Muscle of arm (tissue), 14 donors: ENCODE measurements at places on chromosomes 2 and 18.
A peak's percentile ranks its signal among the peaks of the same experiment; 100 is the strongest.

GRCh38 chr18:42425025-42425424, 470.0 kb downstream of the PIK3C3 start:
- no peak for DNase-seq

- no peak for DNase-seq
These were observed 3.6 kb downstream of the DIS3L2 start for GRCh38 chr2:231965102-231965501.

DNA sequence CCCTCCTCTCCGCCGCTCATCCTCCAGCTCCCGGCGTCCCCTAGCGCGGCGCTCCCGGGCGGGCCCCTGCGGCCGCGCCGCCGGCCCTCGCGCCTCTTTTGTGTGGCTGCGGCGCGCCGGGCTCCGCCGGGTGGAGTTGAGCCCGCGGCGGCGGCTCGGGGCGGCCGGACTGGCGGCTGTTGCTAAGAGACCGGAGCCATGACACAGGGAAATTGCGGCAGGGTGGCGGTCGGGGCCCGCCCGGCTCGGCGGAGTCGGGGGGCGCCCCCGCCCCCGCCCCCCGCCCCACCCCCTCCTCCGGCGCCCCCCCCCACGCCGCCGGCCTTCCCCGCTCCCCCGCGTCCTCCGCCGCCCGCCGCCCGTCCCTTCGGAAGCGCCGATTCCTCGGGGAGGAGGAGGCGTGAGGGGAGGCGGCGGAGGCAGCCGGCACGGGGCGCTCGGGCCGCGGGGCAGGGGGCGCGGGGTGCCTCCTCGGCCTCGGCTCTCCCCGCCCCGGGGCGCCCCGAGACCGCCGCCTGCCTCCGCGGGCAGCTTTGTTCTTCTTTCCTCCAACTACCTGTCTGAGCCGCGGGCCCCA, at the start of gene TMEM200C:
TSS of gene TMEM200C (minus strand) at position 224 of the 577 bp plus-strand sequence. CDS start 3,459 bp downstream, outside the sequence.
- no peak for DNase-seq

DNA sequence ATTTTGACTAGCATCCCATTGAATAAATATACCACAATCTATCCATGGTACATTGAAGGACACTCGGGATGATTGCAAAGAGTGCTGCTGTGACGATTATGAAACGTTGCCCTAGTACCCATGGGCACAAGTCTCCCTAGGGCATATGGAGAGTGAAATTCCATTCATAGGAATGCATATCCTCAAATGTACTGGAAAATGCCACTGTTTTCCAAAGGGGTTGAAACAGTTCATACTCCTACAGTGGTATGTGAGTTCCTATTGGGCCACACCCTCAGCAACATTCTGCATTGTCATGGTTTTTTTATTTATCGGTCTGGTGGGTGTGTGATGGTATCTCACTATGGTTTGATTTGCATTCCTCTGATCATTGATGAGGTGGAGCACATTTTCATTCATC, 130.6 kb downstream of the TWIST2 start:
- no peak for DNase-seq

DNA sequence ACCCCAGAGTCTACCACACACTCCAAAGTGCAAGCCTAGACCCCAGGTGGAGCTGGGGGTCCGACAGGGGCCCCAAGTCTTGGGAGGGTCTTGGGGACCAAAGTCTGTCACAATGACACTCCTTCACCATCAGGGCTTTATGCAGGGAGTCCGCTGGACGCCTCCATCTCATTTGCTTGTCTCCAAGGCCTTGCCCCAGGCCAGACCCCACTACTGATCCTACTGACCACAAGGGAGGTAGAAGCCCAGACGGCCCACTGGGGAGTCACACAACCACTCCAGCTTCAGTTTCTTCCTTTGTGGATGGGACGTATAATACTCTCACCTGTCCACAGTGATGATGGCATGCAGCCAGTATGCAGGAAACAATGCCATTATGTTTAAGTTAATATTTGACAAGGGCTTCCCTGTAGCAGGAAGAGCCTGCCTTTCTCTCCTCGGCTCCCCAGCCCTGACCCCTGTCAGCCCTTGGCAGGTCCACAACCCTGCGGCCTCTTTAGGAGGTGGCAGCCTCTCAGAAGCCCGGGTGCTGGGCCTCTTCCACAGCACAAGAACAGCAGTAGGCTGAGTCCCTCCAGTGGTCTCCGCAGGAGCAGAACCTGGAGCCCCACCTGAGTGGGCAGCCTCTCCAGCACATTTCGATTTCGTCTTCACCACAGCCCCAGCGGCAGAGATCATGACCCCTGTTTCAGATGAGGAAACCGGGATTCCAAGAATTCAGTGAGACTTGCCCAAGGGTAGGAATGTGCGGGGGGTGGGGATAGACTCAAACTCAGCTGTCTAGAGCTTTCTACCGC, 6.5 kb downstream of the BIN1 start:
- no peak for DNase-seq

- no peak for DNase-seq
These were observed 2.8 kb upstream of the RESP18 start for GRCh38 chr2:219335373-219335786.

- DNase-seq, result no peak
These were observed 429.6 kb downstream of the PID1 start for GRCh38 chr2:228841475-228841874.

GRCh38 chr2:168085801-168086361, 161.5 kb downstream of the STK39 start:
- no peak for DNase-seq

DNA sequence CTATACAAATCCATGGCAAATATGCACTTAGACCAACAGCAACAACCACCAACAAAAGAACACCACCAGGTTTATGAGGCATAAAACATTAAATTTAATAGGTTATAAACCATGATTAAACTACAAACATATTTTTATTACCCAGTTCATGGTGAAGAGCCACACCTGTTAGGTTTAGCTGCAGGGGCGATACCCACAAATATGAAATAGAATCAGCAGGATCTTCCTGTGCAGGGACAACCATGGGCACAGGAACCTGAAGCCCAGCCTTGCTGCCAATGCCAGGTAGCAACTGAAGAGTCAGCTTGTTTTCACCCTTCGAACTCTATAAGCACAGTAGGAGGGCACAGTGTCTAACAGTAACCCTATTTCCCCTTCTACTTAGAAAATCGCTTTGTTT, 675.0 kb downstream of the SATB2 start:
- no peak for DNase-seq

- no peak for DNase-seq
These were observed 28.7 kb downstream of the CDK15 start for GRCh38 chr2:201835066-201835465.

- no peak for DNase-seq
These were observed 93.4 kb downstream of the CDH19 start for GRCh38 chr18:66510357-66511045.

- DNase-seq, result no peak
These were observed 37.6 kb upstream of the GPR17 start for GRCh38 chr2:127608061-127609030.

GRCh38 chr2:185790361-185790760, 51.8 kb downstream of the FSIP2 start:
- no peak for DNase-seq

GRCh38 chr2:230600285-230600684, 112.4 kb upstream of the CAB39 start:
- no peak for DNase-seq

- no peak for DNase-seq
These were observed 224.2 kb downstream of the NUP35 start for GRCh38 chr2:183348492-183348891.

DNA sequence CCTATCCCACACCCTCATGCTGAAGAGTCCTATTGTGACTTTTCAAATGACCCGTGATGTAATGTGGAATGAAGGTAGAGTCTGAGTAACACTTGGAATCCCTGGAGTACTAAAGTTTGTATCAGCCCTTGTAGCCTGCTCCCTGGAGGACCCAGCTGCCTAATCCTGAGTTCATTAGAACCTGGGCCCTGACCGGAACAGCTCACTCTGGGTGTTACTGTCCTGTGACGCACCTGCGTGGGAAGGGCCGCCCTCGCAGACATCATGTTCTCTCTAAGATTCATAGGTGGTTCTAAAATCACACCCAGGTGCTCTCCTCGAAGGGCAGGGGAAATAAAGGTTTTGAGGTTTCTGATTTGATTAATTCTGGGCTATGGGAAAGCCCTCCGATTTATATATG, 62.3 kb downstream of the NCK2 start:
- no peak for DNase-seq

- peak; percentile 58 for DNase-seq
These were observed 12.2 kb upstream of the KIF1A start for GRCh38 chr2:240832205-240832727.

DNA sequence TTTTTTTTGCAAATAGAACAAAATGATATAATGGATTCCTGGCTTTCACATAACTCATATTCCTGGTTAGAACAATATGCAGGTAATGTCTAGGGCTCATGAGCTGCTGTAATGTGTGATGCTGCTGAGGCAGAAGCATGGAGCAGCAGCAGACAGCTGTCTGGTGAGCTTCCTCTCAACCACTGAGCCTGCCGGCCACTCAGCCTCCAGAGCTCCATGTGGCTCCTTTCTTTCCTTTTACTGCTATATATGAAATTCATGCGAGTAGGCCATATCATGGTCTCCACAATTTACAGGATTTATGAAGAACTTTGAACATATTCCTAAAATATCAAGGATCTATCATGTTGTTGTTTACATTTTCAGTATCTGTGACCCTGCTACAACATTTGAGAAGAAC, 120.9 kb downstream of the MEP1B start:
- no peak for DNase-seq

DNA sequence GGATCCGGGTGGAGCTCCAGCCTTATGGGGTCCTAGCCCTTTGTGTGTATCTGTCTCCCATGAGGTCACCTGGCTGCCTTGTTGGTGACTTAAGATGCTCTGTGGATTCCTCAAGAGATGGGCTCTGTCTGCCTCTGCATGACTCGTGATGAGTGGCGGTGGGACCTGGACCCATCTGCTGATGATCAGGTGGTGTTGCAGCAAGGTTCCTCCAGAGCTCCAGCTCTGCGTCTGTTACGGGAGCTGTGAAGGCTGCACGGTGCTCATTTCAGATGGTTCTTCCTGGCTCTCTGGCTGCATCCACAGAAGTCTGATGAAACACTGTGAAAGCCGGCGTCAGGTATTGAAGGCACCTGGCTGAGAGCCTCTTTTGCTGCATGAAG, 2.4 kb downstream of the AGAP1 start:
- no peak for DNase-seq

DNA sequence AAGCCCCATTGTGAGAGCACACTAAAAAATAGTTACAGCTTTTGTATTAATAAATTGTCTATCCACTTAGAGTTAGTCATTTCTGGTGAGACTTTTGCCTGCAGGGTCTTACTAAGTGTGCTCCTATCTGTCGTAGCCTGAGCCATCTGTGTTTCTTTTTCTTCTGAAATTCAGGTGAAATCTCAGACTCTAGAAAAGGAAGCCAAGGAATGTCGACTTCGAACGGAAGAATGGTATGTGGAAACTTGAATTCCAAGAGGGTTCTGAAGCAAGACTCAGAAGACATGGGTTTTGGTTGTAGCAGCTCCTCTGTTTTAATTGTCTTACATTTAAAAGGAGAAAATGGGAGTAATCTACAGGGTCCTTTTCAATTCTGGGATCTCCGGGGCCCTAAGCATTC, 70.0 kb upstream of the STON1 start:
- no peak for DNase-seq

GRCh38 chr2:9983401-9984216, 32.1 kb downstream of the GRHL1 start:
- DNase-seq, result no peak

- DNase-seq, result no peak
These were observed 143.9 kb downstream of the NCK2 start for GRCh38 chr2:105888625-105889024.

DNA sequence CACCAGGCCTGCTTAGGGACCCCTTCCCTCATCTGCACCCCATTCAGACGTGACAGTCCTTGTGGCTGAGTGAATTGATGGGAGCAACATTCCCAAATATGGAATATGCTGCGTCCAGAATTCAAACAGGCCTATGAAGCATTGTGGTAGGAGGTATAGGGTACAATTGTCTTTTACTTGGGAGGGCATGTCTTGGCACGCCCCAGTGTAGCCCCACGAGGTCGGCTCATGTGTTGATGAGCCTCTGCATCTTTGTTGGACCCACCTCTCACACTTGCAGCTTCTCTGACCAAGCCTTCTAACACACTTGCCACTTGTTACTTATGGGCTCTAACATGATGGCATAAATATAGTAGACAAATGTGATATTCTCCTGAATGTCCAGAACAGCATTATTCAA, 1.6 kb downstream of the TIMM21 start:
- DNase-seq, result no peak

- no peak for DNase-seq
These were observed 25.8 kb downstream of the PLB1 start for GRCh38 chr2:28521663-28522062.

- DNase-seq, result no peak
These were observed 44.3 kb downstream of the TMEM17 start for GRCh38 chr2:62461707-62462106.

GRCh38 chr18:2424420-2424819, 146.9 kb downstream of the METTL4 start:
- no peak for DNase-seq

DNA sequence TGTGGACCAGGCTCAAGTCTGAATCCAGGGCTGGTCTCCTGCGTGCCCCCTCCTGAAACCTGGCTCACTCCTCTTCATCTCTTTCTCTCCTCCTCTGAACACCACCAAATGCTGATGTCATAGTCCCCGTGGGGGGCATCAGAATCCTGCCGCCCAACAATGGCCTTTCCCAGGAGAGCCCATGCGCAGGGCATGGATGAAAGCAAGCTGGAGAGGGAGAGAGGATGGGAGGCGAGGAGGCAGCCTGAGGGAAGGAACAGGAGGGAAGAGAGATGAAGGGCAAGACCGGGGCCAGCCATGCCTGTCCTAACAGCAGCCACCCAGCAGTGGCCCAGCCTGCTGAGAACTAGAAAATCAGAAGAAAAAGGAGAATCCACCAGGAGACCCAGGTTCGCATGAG, 22.3 kb upstream of the LPIN1 start:
- DNase-seq, result no peak

- DNase-seq, result no peak
These were observed 994.7 kb upstream of the POU3F3 start for GRCh38 chr2:103859238-103859637.

DNA sequence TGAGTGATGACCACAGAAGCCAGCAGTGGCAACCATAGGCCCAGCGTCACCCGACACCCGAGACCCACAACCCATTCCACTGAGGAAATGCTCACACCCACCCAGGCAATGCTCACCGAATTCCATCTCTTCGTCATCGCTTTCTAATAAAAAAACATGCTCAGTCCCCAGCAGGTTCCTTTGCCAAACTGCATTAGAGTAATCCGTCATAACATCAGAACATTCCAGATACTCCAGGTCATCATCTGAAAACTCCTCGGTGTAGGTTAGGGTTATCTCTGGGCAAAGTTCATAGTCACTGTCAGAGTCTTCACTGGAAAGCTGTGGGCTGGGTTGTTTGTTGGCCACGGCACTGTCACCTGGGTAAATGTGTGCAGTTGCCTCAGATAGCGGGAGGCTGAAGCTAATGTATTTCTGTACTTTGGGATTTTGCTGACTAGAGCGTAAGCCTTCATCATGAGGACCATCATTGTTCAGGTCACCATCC, 49.3 kb downstream of the ALPK2 start:
- no peak for DNase-seq

DNA sequence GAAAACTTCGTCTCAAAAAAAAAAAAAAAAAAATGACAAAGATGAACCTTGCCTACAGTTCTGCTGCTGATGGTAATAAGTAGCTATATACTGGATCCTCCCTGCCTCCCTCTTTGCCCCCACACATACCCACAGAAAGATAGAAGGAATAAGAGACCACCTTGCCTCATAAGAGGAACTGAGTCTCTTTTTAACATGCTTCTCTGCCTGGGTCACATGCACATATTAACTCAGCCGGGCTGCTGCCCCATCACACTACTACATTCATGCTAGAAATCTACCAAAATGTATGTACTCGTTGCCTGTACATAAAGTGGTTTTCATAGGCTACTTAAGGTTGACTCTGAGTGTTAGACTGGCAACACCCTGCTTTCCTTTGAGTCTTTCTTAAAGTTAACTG, 78.9 kb upstream of the B3GNT2 start:
- DNase-seq, result no peak
